ENCODE measurements at places on chromosomes 5 and 9.
A peak's percentile ranks its signal among the peaks of the same experiment; 100 is the strongest.

DNA sequence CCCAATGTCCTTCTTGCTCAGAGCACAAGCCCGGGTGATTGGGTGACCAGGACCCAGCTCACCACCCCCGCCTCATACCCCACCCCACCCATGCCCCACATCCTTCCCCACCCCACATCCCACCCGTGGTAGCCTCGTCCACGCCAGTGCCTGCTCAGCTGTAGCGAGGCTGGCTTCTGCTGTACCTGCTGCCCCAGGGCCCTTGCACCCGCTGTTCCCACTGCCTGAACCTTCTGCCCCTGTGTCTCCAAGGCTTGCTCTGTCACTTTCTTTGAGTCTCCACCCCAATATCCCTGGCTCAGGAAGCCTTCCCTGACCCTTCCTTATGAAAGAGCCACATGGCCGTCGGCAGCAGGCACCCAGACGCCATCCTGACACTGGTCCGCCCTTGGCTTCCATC, 3.1 kb upstream of the NACC2 start:
- DNase-seq, result no peak

- DNase-seq, result no peak
Measured at GRCh38 chr9:93869088-93869487, 86.1 kb downstream of the BARX1 start.

DNA sequence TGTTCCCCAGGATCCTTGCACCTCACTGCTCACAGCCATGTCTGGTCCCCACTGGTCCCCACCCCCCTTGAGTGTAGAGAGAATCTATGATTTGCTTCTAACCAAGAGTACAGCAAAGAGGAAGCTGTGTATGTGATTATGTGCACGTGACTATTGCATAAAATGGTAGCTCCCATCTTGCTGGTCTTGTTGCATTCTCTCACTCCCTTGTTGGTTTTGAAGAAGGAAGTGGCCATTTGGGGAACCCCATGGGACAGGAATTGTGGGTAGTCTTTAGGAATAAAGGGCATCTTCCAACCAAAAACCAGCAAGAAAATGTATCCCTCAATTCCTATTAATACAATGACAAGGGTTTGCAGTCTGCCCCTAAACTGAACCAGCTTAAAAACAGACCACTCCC, 5.2 kb upstream of the FCN2 start:
- no peak for DNase-seq

DNA sequence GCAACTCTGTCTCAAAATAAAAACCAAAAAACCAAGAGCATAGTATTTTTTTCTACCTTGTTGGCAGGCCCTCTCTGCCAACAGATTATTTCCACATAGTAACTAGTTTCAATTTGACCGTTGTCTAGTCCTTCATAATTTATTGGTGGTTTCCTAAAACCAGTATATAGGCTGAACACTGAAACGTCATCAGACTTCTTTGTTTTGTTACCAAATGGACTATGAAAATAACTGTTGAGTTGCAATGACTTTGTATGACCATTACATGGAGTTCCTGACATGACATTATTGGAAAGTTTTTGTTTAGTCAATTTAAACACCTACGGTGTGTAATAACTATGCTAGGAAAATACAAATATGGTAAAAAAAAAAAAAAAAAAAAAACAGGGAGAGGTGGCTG, 1.7 kb downstream of the AGGF1 start:
- DNase-seq, result no peak

DNA sequence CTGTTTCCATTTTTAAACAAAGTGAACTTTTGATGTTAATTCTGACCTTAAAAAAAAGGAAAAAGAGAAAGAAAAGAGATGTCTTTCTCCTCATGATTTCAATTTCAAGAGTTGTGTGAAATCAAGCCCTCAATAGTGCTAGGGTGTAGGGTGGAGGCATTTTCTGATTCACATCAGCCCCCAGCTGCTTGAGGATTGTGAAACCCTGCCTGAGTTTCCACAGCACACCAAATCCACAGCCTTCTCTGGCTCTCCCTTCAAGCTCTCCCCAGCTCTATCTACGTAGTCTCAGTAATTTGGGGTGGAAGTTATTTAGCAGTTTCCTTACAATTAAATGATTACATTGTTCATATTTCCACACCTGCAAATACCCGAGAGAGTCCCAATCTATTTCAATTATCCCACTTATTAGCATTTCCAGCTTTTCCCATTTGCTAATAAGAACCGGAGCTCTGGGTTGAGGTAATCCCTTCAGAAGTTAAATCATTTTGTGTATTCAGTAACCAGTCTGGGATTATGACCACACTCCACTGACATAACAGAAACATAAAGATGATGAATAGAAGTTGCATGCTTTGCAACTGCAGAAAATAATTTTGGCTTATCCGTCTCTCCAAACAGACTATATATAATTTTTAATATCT, 54.9 kb downstream of the MTX3 start:
- no peak for DNase-seq

GRCh38 chr5:75265731-75266130, 29.1 kb upstream of the ANKRD31 start:
- no peak for DNase-seq

DNA sequence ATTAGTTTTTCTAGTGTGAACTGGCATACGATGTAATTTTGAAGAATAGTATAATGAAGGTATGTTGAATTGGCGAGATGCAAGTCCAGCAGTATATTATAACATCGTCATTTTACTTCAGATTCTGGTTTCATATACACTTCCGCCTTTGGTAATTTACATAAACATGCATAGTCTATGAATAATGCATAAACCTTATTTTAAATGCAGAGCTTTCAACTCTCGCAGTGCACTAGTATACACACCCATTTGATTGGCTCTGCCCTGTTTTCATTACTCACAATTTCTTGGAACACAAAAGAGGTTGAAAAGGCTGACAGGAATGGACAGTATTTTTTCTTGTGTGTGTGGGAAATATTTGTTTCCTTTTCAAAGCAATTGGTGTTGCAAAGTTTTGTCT, 128.9 kb upstream of the CCNH start:
- no peak for DNase-seq

- DNase-seq, result no peak
Measured at GRCh38 chr5:139763930-139764791, 31.4 kb upstream of the PSD2 start.

- no peak for DNase-seq
Measured at GRCh38 chr5:95080030-95080429, 204.9 kb downstream of the MCTP1 start.

GRCh38 chr9:130869250-130869649, 27.4 kb downstream of the QRFP start:
- no peak for DNase-seq

- peak; percentile 54 for DNase-seq
Measured at GRCh38 chr9:93124793-93125192, 9.3 kb downstream of the NINJ1 start.

- no peak for DNase-seq
Measured at GRCh38 chr5:14342306-14342705, 199.2 kb downstream of the TRIO start.

DNA sequence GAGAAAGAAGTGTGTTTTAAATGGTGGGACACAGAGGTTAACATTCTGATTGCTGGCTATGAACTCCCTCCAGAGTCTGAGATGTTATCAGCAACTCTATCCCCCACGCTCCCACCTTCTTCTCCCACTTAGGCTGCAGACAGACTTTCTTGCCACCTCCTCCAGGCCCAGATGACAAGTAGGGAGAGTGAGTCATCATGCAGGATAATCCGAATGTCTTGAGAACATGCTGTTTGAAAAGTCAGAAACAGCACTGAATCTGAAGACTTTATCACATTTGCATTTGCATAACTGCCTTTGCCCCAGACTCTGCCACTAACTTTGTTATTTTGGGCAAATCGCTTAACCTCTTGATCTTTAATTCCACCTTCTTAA, 139.8 kb downstream of the ESM1 start:
- no peak for DNase-seq

- DNase-seq, result no peak
Measured at GRCh38 chr9:135221951-135222631, 134.6 kb downstream of the OLFM1 start.

DNA sequence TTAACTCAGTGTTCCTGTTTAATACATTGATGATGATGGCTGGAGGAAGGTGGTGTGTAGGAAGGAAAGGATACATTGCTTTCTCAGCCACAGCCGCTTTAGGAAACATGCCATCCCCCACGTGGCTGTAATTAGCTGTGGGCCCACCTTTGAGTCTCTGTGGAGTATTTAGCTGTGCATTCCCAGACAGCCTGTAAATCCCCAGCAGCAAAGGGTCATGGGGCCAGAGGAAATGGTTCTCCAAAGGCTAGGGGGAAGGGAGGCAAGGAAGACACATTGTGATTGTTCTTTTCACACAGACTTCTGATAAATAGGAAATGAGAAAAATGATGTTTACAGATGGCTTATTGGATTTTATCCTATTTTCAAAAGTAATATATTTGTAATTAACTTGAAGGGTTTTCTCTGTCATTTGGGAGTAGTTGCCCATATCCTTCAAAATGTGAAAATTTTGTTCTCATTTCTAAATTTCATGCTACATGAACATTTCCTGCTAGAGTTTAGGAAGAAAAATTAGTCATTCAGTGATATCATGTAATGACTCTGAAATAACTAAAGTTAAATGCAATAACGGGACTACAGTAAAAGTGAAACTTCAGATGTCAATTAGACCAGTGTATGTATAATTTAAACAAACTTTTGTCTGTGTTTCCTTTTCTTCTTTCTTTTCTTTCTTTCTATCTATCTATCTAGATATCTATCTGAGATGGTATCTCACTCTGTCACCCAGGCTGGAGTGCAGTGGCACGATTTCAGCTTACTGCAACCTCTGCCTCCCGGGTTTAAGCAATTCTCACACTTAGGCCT, 24.3 kb upstream of the F2R start:
- DNase-seq, result no peak

- DNase-seq, result no peak
Measured at GRCh38 chr5:136337788-136338187, 27.6 kb downstream of the TRPC7 start.

GRCh38 chr5:81778642-81779041, 27.7 kb upstream of the SSBP2 start:
- no peak for DNase-seq

DNA sequence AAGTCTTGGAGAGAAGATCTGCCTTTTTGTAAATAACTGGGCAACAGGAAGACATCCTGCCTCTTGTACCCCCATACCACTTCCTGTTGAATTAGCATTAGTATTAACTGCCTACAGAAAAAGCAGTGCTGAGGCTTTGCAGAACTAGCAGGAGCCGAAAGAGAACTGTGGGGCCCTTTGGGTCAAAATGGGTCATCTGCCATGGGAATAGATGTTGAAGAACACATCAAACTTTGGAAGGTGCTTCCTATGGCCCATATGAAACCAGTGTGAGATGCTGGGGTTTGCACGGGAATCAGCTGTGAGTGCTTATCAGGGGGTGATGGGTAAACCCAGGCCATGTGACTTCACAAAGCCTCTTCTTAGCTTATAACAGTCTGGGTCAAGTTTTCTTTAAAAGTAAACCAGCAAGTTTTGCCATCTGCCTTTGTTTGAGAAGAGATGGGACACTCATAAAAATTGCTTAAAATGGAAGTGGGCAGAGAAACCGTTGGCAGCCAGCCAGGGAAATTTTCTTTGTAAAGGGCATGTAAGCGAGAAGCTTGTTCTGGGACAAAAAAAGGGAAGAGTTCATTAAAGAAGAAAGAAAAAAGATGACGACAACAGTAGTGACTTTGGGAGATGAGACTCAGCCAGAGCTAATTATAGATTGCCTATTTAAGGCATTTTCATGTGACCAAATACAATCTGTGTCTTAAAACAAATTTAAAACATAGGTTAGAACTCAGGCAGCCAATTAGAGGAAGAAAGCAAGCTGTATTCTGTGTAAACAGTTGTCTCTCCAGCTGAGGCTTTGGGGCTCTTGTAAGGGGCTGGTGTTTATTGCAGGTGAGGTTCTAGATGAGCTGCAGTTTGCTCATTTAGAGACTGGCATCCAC, 4.4 kb downstream of the SLC25A25 start:
- DNase-seq, result peak; percentile 75

- no peak for DNase-seq
Measured at GRCh38 chr5:57094753-57095683, 78.8 kb upstream of the GPBP1 start.

DNA sequence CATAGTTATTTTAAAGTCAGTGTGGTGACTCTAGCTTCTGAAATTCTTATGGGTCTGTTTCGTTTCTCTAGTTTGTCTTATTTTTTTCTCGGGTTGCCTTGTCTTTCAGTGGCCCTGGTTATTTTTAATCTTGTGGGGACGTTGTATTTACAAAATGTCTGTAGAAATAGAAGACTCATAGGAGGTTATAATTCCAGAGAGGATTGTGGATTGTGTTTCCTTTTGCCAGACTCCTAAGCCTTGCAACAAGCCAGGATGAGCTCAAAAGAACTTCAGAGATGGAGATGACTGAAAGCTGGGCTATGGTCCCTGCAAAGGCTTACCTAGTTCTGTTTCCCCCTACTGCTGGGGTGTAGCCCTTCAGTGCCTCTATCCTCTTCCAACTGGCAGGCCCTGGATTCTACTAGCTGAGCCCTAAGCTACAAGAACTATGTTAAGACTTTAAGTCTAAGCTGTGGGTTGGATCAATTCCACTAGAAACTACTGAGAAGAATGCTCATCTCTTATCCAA, 32.2 kb upstream of the LECT2 start:
- no peak for DNase-seq

- DNase-seq, result no peak
Measured at GRCh38 chr5:171451421-171451820, 32.0 kb downstream of the FGF18 start.

DNA sequence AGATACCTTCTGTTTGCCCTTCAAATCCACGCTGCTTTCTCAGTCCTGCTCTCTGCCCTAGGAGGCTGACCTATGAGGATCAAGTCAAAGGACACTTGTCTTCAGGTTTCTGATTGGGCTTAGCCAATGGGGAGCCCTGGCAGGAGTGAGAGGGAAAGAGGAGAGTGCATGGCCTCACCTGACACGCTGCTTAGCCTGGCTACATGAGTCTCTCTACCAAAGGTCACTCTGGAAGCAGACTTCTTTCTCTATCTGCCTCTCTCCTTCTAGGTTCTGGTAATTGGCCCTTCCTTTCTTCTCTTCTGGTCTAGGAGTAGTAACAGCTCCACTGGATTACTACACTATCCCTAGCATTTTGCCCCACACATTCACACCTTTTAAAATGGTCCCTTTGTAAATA, 13.1 kb downstream of the ARSB start:
- DNase-seq, result no peak

DNA sequence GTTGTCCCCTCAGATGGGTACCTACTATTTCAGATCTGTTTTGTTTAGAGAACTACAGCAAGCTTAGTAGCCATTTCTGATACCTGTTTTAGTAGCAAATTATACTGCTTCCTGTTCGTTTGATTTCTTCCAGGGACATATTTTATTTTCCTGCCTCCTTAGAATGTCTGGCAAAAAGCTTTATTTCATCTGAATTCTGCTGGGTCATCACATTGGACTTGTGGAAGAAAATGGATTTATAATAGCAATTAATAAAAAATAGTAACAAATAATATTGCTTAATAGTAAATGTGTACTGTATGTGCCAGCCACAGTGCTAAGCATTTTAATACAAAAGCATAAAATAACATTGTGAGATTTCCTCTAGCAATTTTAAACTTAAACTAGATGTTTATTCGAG, 79.4 kb downstream of the SH3GL2 start:
- DNase-seq, result no peak

- DNase-seq, result no peak
Measured at GRCh38 chr9:124345751-124346281, 69.4 kb downstream of the PSMB7 start.

- DNase-seq, result no peak
Measured at GRCh38 chr5:177508837-177509236, 789 bp downstream of the DOK3 start.
